ENCODE measurements at places on chromosomes 3 and 15.

DNA sequence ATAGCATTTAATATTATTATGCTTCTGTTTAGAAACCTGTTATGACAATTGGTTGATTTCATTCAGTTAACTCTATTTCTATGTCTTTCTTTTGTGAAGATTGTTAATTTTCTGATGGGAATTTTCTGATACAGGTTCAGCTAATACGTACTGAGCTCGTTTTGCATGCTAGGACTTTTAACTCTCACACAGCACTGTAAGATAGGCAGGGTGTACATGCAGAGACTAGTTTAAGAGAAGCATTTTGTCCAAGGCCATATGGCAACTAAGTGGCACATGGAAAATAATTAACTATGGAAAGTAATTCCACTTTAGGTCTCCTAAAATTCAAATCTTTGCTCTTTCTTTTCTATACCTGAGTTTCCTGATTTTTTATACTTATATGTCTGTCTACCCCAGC is 81.9 kb downstream of the IL1RAP start:
- DNase-seq, result no peak

GRCh38 chr3:56960234-56960917 is 100.1 kb upstream of the SPATA12 start:
- DNase-seq, result no peak

DNA sequence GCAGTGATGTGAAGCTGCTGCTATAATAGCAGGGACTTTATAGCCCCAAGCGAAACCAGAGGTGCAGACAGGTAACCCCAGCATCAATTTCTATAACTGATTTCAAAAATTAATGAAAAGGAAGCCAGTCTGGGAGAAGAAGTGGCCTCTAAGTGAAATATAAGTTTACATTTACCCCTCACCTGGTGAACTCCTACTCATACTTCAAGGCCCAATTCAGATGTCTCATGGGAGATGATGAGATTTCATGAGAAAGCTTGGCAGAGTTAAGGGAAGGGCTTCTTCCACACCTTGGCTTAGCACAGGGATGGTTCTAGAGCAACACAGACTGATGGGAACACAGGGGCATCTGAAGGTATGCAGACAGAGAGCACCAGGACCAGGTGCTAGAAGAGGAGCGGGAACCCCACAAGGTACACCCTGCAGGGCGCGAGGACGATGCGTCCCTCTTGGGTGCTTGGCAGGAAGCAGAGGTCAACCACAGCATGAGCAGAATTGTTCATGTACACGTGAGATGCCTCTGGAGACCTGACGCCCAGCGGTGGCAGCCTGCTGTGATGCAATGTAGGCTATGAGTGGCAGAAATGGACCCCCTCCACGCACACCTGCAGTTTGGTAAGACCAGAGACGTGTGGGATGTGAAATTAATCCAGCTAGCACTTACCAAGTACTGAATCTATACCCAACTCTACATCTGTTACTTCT is 102.9 kb downstream of the SRGAP3 start:
- no peak for DNase-seq

DNA sequence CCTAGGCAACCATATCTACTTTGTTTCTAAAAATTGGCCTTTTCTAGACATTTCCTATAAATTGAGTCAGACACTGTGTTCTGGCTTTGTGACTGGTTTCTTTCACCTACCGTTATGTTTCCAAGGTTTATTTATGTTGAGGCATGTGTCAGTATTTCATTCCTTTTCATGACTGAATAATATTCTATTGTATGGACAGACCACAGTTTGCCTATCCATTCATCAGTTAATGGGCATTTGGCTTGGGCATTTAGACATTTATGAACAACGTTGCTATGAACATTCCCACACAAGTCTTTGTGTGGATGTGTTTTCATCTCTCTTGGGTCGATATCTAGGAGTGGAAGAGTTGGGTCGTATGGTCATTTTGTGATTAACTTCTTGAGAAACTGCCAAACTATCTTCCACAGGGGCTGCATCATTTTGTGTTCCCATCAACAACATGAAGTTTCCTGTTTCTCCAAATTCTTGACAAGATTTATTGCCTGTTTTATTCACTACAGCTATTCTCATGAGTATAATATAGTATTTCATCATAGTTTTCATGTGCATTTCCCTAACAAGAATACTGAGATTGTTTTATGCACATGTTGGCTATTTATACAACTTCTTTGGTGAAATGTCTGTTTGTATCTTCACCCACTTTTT is 3.5 kb upstream of the EFCC1 start:
- no peak for DNase-seq

GRCh38 chr15:41510728-41511127 is 2.9 kb downstream of the LTK start:
- DNase-seq, result no peak

DNA sequence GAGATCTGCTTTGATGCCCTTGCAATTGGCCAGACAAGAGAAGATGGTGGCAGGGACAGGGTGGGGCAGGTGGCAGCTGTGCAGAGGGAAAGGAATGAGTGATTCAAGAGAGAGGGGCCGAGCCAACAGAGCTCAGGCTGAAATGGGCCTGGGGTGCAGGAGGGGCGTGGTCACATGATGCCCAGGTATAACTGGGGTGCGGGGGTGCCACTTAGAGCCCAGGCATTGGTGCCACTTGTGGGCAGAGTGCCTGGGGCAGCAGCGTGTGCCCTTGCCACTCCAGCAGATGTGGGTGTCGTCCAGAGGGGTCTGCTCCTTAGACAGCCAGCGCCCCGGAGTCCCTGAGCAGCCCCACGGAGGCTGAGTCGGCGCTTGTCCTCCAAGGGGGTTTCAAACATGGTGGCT is 88.7 kb downstream of the PLXNA1 start:
- DNase-seq, result no peak

GRCh38 chr3:10522646-10523303 is 17.4 kb upstream of the ATP2B2 start:
- DNase-seq, result no peak

DNA sequence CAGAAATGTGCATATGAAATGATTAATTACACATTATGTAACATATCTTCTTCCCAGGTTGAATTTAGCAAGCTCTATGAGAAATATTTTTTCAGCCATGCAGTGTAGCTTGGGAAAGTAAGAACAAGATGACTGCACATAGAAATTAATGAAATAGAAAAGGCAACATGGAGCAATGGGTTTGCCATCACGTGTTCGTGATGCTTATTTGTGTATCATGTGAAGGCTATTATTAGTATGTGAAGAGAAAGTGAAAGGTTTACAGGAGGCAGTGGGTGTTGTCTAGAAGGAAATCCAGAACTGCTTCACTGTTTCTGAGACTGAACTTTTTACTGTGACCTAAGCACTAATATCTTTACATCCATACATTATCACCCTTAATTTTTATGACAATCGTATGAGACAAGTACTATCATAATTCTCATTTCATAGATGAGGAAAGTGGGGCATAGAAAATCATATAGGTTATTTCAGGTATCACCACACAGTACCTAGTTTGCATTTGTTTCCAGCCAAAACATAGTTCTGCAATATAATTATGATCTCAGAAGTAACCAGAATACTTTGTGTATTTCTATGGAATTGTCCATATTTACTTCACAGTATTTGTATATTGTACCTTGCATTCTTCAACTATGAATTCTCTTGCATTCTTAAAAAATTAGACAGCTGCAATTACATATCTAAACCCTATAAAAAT is 14.9 kb downstream of the SERPINI1 start:
- DNase-seq, result no peak

DNA sequence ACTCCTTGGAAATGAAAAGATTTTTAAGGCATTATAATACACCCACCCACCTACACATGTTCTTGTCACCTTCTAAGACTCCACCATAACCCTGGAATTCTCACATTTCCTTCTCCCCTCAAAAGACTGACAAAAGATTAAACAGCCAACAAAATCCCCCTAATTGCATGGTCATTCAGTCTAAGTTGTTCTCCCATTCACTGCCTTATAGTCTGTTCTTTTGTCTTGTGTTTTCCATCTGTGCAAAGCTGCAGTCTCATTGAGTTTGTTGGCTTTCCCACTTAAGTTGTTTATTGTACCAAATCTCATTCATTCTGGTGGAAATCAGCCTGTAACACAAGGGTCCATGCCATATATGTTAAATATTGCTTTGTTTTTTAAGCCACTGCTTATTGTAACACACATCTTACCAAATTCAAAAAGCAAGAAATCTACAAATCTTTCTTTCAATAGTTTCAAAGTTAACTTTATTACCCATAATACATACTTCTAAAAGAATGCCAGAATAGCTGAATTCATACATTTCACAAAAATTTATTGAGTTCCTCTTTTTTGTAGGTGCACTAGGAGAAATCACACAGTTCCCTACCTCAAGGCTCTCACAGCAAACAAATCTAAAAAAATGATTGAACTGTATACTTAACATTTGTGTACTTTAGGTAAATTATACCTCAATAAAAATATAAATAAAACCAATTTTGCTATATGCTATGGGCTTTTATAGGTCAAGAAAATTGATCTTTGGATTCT is 2.4 kb upstream of the RCN2 start:
- DNase-seq, result no peak

GRCh38 chr15:67446449-67446848 is 74.5 kb upstream of the C15orf61 start:
- DNase-seq, result no peak

GRCh38 chr15:66133247-66133885 is 120.2 kb downstream of the MEGF11 start:
- no peak for DNase-seq

DNA sequence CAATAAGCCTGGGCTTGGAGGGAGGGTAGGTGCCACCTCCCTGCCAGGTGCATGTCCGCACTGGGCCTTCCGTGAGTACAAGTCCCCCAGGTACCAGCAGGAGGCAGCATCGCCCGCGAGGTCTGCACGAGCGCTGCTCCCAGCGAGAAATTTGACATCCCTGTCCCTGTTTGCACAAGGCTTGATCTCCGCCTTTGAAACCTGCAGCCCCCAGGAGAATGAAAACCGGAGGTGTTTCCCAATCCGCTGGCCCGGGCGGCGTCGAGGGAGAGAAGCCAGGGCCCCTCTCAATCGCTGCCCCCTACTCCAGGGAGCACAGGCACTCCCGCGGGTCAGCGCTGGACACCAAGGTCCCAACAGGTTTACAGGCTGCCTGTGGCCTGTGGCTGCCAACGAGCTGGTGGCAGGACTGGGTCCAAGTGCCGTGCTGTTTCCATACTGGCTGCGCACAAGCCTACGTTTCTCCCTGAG is 961 bp downstream of the HAPLN3 start:
- no peak for DNase-seq

DNA sequence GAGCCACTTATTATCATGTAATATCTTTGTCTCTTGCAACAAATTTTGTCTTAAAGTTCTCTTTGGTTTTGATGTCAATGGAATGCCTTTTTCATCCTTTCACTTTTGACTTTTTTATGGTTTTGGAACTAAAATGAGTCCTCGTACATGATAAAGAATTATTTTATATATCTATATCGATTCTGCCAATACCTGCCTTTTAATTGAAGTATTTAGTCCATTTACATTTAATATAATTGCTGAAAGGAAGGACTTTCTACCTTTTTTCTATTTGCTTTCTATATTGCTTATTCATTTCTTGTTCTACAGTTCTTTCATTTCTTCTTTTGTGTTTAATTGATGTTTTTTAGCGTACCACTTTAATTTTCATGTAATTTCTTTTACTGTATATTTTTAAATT is 32.8 kb downstream of the GABRA5 start:
- DNase-seq, result no peak

GRCh38 chr3:126179825-126180476 is 435 bp downstream of the ALDH1L1 start:
- DNase-seq, result no peak

DNA sequence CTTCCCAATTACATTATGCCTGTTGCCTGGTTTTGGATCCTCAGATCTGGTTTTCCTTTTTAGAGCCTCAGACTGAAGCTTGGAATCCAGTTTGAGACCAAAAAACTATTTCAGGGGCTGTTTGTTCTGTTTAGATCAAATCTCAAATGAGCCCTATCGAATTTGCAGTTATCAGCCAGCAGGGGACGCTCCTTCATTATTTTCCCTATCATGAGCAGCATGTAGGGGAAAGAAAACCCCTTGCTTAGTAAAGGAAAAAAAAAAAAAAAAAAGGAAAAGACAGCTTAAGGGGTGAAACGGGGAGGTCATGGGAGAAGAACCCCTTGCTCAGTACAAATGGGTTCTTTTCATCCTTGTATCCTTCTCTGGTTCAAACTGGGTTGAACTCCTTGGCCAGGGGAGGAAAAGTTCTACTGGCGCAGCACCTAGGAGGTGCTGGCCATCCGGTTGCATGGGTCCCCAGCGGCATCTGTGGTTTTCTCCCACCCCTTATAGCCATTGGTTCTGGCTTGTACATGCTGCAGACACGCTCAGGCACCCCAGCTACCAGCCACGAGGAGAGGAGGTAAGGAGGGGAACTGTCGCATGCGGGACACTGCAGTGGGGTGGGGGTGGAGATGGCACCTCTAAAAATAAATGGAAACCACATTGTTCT is 1375.1 kb upstream of the ALCAM start:
- DNase-seq, result no peak

DNA sequence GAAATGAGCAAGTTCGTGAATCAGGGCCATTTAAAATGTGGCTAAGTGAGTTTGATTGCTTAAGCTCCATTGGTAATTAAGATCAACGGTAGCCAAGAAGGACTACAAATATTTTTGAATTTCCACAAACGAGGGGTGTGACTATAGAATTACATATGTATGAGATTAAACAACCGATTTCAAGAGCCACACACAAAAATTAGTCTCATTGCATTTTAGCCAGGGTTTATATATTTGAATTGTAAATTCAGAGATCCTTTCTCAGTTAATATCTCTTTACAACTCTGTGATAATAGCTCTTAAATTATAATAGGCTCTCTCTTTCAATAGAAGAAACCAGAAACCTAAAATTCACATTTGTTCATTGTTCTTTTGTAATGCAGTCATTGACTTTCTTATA is 325.6 kb upstream of the ICE2 start:
- no peak for DNase-seq
